ENCODE measurements at places on chromosomes 3 and 15. TPM values are rescaled to one million over a fixed set of nuclear protein-coding genes. Genes with fewer than 3 reads are reported as not detected.

Gene ACTRT3
- total RNA-seq, result 1.7 TPM

Gene MCF2L2
- 0.26 TPM for total RNA-seq

Gene KCNAB1
- total RNA-seq, result under 0.01 TPM

Gene P2RY13
- not detected for total RNA-seq

Gene THBS1
- 8,012 TPM for total RNA-seq

Gene UROC1
- total RNA-seq, result not detected

Gene CCDC33
- total RNA-seq, result not detected

Gene PLIN1
- not detected for total RNA-seq

All from dermis microvascular lymphatic vessel endothelial cell (primary cell).